ENCODE measurements at places on chromosomes 13 and 19.

- DNase-seq, result no peak
Observed at GRCh38 chr19:48340995-48341394, 15.6 kb downstream of the EMP3 start.

GRCh38 chr13:85508683-85509329 lies 290.4 kb downstream of the SLITRK6 start:
- no peak for DNase-seq

DNA sequence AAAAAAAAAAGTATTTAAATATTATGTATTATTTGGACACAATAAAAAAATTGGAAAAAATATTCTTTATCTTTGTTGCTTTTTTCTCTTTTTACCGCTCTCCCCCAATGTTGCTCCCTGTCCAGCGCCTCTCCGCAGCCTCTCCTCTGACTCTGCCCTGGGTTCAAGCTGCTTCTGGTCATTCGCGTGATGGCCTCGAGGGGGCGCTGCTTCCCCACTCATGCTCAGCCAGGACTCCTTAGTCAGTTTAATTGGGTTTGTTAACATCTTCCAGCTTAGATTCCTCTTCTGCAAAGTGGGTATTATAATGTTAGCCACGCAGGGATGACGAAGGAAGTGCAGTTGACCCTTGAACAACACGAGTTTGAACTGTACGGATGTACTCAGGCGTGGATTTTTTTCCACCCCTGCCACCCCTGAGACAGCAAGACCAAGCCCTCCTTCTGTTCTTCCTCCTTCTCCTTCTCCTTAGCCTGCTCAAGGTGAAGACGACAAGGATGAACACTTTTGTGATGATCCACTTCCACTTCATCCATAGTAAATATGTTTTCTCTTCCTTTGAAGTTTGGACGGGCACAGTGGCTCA lies 4.9 kb upstream of the NWD1 start:
- peak; percentile 80 for DNase-seq

DNA sequence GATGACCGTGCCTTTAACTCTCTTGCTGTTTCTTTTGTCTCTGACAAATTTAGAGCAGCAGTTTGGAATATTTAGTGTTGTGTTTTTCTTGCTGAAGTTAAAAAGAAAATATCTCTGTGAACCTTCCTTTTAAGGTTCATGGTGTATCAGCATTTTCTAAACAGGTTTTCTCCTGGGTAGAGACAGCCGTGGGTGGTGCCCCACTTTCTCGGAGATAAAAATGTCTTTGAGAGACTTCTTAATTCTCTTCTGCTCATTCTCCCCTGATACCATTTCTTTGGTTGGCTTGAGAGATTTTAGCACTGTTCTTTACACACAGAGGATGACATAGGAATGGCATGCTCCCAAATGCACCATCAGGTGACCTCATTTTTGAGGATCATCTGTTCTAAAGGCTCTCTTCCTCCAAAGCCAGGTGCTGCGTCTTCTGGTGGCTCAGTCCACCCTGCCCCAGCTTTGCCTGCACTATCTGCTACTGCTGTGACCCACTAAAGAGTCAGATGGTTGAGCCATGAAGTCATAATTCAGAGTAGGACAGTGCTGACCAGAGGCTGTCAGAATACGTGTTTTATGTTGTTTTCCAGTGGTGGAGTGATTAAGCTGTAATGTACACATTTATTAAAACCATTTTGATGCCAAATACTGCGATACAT lies 90.3 kb upstream of the SLC10A2 start:
- DNase-seq, result no peak

DNA sequence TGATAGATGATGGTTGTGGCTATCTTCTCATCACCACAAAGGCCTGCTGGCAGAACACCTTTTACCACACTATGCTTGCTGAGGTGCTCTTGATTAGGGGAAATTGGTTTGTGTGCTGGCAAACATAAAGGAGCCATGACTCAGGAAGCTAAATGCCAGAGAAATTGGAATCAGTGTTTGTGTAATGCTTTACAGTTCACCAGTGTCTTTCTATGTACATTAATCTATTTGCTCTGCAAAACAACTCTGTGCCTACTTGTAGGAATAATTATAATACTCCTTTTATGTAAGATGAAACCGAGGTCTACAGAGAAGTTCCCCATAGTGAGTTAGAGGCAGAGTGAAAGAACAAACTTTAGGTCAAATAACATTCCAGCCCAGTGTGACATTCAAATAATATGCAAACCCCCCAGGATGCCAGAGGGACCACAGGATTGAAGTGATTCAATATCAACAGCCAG lies 390.5 kb upstream of the HTR2A start:
- no peak for DNase-seq

GRCh38 chr13:35833608-35834275 lies 297.4 kb downstream of the DCLK1 start:
- DNase-seq, result no peak

DNA sequence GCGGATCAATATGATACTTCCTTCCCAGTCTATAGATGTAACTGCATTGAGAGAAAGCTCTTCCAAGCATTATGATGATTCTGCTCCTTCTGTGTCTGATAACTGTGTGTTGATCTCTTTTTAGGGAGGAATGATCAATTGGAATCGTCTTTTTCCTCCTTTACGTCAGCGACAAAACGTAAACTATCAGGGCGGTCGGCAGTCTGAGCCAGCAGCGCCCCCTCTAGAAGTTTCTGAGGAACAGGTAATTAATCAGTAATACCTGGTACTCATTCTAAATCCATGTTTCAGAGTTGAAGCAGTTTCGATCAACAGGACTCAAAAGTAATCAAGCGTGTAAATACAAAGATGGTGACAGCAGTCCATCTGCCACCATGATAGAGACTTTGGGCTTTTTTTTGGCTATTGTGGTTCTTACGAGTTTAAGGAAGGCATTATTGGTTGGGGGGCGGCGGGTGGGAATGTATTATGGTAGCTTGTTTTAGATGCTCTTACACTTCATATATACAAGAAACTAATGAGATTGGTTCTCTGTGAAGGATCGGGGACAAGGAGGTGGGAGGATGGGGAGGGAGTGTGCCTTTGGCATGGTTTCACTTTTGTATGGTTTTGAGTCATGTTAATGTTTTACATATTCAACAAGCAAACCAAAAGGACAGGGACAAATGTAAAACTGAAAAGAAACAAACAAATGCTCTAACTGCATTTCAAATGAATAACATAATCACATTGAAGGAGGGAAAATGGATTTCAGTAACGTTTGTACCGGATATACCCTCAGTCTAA lies 60.7 kb upstream of the GPR183 start:
- DNase-seq, result no peak

DNA sequence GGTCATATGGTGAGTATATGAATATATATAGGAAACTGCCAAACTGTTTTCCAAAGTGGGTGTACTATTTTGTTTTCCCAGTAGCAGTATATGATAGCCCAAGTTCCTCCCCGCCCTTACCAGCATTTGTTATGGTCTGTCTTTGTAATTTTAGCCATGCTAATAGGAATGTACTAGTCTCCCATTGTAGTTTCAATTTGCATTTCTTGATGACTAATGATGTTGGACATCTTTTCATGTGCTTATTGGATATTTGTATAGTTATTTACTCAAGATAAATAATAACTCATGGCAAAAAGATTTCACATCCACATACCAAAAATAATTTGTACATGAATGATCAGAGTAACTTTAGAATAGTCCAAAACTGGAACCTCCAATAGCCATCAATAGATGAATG lies 75.3 kb upstream of the SERP2 start:
- DNase-seq, result no peak

- DNase-seq, result no peak
Observed at GRCh38 chr19:52170863-52171320, 529 bp downstream of the ZNF836 start.

All from OCI-M1 (cell line).